ENCODE measurements at places on chromosomes 16 and 17.

DNA sequence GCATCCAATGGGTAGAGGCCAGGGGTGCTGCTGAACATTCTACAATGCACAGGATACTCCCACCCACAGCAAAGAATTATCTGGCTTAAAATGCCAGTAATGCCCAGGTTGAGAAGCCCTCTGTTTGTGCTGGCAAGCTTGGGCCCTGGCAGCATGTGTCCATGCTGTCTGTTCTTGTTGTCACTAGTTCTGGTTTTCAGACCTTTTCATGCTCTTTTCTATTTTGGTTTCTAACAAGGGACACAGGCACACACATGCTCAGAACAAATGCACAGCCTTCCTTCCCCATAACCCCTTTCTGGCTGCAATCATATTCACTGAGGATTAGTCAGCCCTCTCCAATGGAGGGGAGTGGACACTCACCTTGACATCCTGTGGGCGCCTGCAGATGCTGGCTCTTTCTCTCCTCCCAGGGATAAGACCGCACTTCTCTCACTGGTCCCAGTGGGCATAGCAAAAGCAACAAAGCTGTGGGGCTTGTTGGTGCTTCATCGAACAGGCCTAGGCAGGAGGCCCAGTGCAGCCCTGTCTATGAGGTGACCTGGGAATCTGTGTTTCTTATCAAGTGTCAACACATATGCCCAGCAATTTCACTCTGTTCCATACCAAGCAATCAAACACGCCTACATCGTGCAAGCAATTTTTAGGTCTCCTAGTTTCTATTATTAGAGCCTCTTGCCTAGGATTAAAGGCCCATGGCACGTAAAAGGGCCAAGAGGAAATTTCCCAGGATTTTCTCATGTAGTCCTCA lies 271.1 kb upstream of the CCL2 start:
- DNase-seq = no peak

DNA sequence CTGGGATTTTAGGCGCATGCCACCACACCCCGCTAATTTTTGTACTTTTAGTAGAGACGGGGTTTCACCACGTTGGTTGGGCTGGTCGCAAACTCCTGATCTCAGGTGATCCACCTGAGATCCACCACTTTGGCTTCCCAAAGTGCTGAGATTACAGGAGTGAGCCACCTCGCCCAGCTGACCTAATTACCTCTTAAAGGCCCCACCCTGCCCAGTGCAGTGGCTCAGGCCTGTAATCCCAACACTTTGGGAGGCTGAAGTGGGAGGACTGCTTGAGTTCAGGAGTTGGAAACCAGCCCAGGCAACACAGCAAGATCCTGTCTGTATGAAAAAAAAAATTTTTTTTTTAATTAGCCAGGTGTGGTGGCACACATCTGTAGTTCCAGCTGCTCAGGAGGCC lies 2.9 kb upstream of the COASY start:
- DNase-seq = no peak

DNA sequence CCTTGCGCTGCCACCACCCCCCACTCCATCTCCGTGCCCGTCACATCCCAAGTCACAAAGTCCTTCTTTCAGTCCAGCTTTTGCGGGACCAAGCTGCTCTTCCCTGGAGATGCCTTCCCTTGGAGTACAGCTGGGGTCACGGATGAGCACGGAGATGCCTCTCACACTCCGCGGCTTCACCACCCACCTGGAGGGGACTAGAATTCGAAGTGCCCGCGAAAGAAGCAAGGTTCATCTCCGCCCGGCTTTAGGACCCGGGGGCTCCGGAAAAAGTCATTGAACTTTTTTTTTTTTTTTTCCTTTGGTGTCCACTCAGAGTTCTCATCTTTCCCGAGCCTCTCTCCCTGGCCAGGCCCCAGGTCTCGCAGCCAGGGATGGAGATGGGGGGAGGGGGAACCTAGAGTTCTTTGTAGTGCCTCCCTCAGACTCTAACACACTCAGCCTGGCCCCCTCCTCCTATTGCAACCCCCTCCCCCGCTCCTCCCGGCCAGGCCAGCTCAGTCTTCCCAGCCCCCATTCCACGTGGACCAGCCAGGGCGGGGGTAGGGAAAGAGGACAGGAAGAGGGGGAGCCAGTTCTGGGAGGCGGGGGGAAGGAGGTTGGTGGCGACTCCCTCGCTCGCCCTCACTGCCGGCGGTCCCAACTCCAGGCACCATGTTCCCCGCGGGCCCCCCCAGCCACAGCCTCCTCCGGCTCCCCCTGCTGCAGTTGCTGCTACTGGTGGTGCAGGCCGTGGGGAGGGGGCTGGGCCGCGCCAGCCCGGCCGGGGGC lies at the start of gene FKBP10:
Gene FKBP10 (plus strand): TSS at position 624 of the 771 bp plus-strand sequence. CDS start 31 bp downstream, at position 655.
- peak; percentile 51 for DNase-seq

DNA sequence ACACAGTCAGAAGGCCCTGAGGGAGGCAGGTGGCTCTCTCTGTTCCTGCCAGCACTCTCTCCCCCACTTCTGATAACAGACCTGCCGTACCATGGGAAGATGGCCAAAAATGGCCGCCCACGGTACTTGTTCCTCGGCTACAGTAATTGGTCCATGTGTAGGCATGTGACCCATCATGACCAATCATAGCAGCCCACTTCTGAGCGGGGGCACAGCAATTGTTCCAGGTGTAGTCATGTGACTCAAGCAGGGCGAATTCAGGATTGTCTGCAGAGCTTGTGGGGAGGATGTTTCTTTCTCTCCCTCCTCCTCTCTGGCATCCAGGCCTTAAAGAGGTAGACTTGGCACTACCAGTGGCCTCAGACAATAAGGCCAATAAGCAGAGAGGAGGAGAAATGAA lies 250.4 kb downstream of the MRTFB start:
- DNase-seq = no peak

- DNase-seq = no peak
Observed at GRCh38 chr17:19391432-19391831, 4.4 kb upstream of the MFAP4 start.

DNA sequence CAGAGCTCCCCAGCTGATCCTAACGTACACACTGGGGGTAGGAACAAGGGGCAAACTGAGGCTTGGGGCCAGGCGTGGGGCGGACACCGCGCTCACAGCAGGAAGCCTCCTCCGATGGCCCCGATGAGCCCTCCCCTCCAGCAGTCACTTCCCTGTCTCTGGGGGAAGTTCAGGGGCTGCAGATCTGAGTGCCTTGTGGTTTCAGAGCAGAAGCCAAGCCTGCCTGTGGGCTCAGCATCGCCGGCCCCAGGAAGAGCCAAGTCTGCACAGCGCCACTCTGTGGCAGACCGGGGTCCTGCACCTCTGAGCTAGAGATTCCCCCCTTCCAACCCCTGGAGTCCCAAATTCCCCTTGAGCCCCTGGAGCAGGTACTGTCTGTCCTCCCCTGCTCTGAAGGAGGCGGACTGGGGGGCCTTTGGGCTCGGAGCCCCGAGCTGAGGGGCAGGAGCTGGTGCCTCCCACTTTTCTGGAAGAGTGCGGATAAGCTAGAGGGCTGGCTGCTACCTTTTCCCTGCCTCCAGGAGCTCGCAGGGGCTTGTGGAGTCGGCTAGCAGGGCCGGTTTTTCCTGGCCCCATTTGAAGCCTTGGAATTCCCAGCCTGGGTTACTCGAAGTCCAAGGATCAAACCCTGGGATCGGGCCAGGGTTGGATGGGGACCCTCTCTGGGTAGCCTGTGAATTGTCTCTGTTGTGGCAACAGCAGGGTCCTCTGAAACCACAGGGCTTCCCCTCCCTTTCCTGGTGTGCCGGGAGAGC lies 2.9 kb downstream of the GSE1 start:
- DNase-seq = no peak

DNA sequence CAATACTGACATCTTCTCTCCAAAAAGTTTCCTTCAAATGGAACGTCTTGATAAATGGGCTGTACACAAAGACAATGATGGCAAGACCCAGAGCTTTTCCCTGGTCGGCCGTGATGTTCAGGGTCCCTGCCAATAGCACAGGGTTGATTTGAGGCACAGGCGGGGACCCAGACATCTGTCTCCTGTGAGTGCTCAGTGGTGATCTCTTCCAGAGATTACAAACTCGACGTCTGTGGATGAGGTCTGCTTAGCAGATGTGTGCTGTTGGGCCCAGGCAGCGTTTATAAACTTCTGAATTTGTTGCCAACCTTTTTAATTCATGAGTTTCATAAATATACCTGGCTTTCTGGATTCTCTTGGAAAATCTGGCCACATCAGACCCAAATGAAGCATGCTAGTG lies 14.9 kb downstream of the CPPED1 start:
- no peak for DNase-seq

DNA sequence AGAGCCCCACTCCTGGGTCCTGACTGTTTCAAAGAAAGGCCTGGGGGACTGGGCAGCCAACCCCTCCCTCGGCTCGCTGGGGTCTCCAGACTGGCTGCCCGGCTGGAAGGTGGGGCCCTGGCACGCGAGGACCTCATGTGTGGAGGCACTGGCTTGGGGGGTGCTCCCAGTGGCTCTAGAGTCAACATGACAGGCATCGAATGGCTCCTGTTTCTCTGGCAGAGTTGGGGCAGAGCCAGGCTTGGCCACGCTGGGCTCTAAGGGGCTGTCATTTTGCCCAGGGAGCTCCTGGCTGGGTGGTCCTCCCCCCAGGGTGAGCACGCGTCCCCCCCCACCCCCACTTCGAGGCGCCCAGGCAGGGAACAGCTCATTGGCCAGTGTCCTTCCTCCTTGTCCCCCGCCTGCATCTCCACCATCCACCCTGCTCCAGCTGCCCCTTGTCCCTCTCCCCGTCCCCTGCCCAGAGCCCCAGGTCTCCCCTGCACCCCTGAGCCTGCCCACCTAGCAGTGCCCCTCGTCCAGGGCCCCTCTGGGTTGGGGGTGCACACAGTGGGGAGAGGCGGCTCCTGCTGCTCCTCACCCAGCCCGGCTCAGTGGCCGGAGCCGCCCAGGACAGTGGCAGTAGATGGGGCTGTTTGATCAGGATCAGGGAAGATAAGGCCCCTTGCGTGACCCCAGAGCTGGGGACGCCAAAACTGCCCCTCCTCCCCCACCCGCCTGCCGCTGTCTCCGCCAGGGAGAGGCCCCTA lies 2.7 kb downstream of the GCGR start:
- DNase-seq = no peak

- DNase-seq = no peak
Observed at GRCh38 chr17:73991260-73991659, 212.2 kb upstream of the RPL38 start.

- DNase-seq = no peak
Observed at GRCh38 chr17:60802377-60802776, 124.7 kb downstream of the BCAS3 start.

GRCh38 chr16:54957403-54958166 lies 26.9 kb downstream of the IRX5 start:
- DNase-seq = peak; percentile 18

- DNase-seq = no peak
Observed at GRCh38 chr17:83186751-83187421, 107.5 kb downstream of the METRNL start.

DNA sequence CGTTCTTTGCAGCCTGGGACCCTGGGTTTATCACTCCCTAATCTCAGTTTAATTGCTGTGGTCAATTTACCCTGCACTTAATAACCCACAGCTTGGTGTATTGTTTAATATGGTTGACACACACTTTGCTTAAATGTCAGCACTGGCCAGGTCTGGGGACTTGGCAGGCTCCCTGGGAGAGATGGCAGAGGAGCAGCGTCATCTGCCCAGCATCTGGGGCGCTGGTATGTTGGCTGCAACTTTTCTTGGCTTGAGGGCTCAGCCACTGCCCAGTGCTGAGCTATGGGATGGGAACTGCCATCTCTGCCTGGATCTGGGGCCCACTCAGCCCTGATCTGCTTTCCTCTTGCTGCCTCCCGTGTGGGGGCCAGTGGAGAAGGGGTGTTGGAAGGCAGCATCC lies 115.7 kb upstream of the IRX3 start:
- DNase-seq = no peak

DNA sequence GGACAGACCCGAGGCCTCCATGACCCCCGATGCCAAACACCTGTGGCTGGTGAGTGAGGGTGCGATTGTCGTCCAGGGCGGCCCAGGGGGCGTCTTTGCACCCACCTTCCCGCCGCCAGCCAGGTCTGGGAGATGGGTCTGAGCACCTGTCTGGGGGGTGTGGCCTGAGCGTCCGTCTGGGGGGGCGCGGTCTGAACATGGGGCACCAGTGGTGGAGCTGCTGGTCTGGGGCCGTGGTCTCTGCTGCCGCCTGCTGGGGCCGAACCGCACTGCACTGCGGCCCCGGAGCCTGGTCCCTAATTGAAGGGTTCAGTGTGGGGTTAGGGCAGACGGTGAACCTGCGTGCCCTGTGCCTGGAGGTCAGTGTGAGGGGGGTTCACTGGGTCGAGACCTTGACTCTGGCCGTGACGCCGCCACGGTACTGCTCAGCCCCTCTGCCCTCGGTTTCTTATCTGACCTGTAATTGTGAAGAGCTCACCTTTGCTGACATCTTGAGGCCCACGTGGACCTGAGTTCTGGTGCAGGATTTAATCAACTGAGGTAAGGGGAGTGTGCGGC lies 12.6 kb upstream of the TCF25 start:
- DNase-seq = peak; percentile 32

- no peak for DNase-seq
Observed at GRCh38 chr16:10631886-10632285, 51.5 kb upstream of the EMP2 start.

DNA sequence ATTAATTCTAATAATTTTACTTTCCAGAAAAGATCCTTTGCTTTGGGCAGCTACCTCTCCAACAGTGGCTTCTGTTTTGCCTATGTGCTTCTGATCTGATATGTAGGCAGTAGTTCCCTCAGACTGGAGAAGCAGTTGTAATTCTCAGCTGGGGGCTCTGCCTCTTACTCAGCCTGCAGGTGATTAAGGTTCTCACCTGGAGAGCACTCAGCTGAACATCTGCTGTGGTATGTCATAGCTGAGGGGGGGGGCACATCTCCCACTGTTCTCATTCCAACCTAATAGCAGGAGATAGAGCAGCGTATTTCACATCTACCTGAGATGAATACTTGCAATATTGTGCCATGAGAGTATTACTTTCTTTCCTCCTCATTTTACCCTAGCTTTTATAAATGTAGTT lies 511.9 kb upstream of the CDH8 start:
- no peak for DNase-seq

GRCh38 chr17:20975566-20975965 lies 67.2 kb downstream of the USP22 start:
- no peak for DNase-seq

DNA sequence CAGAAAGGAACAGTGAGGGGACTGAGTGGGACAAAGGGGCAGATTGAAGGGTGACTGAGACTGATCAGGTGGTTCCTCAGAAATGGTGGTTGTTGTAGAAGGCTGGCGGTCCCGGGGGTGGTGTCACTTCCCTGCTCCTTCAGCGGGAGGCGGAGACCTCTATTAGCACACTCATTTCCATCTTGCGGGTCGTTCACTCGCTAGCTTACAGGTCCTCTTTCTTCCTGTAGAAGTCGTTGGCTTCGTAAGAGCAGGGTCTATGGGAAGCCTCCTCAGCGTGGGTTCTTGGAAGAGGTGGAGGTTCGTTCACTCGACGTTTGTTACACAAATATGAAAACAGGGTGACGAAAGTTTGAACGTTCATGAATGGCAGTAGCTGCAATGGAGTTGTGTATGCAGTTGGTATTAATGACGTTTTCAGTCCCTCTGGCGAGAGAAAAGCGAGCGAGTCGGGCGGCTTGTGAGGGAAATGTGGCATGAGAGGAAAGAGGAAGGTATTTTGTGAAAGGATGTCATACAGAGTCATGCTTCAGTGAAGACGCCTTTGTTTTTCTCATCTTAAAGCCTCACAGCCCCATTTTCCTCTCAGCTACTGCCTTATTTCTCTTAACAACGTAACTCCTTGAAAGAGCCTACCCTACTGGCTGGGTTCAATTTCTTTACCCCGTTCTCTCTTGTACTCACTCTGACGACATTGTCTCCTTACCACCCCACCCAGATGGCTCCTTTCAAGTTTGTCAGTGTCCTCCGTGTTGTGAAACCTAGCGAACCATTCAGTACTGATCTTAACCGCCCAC lies 667 bp downstream of the EFCAB13 start:
- DNase-seq = peak; percentile 30

- DNase-seq = no peak
Observed at GRCh38 chr17:4475001-4475400, 23.7 kb upstream of the SPNS2 start.

- DNase-seq = no peak
Observed at GRCh38 chr17:38554430-38555350, 51.1 kb downstream of the SRCIN1 start.

All from Panc1 (cell line).